ENCODE measurements at places on chromosomes 7 and 10.

GRCh38 chr7:128074736-128075135 is 43.5 kb upstream of the LRRC4 start:
- DNase-seq = no peak

DNA sequence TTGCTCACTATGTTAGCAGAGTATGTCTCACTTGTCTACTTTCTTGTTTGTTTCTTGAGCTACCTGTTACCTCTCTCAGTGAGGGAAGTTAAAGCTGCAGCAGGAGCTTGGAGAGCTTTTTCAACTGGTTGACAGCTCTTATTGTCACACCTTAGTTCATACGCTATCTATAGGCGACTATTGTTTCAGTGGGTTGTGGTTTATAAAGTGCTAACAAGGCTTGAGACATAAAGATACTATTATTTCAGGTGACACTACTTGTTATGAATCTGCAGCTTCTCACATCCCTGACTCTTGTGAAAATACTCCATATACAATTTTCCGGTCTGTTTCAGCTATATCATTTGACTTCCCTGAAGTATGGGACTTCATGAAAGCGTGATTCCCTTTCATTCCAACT is 167.4 kb downstream of the CSTF2T start:
- no peak for DNase-seq

DNA sequence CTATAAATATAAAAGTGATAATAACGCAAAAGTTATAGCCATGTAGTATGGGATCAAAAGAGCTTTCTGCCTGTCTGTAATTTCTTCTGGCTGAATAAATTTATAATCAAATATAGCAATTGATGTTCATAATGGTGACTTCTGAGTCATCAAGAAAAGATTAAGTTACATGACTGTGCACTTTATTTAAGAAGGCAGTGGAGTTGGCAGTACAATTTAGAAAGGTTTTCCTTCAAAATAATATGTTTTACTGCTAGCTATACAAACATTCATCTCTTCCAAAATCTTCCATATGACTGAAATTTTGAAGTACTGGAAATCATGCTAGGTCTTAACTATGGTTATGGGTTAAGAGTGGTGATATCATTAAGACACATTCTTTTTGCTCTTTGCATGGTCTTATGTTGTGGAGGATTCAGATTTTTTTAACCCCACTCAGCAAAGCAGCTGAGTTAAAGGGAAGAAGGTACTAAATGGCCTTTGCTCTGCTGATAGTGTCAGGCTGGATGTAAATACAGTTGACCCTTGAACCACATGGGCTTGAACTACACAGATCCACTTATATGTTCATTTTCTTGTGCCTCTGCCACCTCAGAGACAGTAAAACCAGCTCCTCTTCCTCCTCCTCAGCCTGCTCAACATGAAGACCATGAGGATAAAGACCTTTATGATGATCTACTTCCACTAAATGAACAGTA is 323.6 kb downstream of the BBS9 start:
- no peak for DNase-seq

- DNase-seq = no peak
Observed at GRCh38 chr10:121583857-121584256, 14.4 kb downstream of the FGFR2 start.

GRCh38 chr10:90227217-90227656 is 525.8 kb downstream of the KIF20B start:
- DNase-seq = no peak

GRCh38 chr10:123146013-123146893 is 1.7 kb upstream of the HMX2 start:
- DNase-seq = no peak

All from NCI-H187 (cell line).